Cortex of kidney (tissue), 1 donor: ENCODE measurements at places on chromosomes 2 and 18.

DNA sequence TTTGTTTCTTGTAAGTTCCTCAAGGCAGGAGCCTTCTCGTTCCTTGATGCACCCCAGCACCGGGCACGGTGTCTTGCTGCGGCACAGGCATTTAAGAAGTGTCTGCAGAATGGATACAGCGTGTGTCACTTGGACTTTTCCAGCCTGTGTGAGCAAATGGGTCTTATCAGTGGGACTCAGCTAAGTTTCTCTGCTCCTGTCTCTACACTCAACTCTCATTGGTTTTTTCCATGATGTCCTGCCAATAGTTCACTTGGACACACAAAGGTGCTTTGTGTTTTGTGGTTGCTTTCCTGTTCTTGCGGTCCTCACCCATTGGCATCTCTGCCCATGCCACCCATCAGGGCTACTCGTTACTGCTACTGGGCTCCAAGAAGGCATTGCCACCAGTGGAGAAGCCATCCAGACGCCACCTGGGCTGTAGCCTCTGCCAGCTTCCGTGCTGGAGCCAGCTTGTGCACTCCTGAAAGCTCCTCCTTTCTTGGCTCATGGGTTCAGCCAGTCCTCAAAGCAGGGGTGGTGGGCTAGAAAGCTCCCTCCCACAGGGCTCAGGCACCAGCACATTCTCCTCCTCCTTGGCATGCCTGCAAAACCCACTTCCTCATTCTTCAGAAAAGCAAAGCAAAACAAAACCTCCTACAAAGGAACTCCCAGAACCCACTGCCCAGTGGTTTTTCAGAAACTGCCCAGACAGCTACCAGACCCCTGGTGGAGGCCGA, 41.4 kb downstream of the IL1R2 start:
- DNase-seq, result no peak

DNA sequence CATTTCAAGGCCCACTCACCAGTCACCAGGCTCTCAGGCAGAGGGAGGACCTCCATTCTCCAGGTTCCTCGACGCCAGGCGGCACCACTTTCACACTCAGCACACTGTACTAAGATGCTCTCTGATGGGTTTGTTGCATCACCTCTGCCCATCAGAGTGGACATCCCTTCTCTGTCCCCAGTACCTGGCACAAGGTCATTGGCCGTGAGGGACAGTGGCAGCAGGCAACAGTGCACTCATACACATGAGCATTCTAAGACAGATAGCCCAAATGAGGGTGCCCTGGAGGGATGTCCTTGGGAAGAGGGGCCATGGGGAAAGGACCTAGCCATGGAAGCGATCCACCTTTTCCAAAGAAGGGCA, 3.0 kb upstream of the ADRA2B start:
- DNase-seq, result no peak

DNA sequence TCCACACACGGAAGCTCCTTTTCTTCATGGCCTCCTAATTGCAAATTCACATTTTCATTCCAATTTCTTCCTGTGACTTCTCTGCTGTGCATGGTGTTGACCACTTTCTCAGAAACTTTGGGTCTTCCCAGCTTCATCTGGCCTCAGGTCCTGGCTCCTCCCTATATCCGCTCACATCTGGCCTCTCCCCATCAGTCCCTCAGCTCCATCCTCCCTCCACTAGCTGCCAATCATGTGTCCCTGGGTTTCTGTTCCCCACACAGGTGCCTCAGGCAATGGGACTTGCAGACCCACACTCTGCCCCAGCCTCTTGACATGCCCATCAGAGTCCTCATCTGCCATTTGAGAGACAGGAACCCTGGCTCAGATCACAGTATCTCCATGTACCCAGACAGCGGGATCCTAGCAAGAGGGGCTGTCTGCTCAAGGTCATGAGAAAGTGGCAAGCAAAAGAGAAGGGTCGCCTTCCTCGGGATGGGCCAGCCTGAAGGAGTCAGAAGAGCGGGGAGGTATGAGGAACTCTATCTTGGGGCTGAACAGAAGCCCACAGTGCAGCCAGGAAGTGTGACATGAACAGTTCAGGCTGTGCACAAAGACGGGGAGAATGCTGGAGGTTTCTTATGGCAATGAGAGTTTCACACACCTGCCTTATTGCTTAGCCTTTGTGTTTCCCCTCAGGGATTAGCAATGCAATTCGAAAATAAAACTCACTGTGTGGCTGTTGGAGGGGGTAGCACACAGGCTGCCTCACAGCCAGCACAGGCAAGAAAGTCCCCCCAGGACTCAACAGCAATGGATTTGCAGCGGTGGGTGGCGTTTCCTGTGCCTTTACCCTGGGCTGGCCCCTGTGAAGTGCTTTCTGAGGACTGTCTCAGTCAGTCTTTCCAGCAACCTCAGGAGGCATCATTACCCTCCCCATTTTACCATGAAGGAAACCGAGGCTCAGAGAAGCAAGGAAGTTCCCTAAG, 69.5 kb downstream of the COPS8 start:
- no peak for DNase-seq

- DNase-seq, result no peak
These were observed 24.4 kb upstream of the TRPM8 start for GRCh38 chr2:233892793-233893192.

- DNase-seq, result no peak
These were observed 22.2 kb upstream of the TTC39C start for GRCh38 chr18:23992089-23992940.

DNA sequence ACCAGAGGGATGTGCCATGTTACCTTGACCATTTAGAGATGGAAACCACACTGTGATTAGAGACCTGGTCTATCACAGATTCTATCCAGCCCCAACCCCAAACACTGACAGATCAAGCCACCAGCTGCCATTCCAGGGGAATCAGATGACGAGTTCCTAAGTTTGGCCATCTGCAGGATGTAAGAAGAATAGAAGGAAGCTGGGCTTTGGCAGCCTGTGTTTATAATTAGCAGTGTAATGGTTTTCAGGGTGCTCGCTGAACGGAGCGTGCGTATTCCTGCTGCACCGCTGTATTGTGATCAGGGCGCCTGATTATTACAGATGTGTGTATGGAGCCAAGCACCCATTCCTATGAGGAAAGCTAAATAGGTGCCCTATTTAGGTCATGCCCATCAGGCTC, 138.1 kb downstream of the LRRC30 start:
- DNase-seq, result no peak

DNA sequence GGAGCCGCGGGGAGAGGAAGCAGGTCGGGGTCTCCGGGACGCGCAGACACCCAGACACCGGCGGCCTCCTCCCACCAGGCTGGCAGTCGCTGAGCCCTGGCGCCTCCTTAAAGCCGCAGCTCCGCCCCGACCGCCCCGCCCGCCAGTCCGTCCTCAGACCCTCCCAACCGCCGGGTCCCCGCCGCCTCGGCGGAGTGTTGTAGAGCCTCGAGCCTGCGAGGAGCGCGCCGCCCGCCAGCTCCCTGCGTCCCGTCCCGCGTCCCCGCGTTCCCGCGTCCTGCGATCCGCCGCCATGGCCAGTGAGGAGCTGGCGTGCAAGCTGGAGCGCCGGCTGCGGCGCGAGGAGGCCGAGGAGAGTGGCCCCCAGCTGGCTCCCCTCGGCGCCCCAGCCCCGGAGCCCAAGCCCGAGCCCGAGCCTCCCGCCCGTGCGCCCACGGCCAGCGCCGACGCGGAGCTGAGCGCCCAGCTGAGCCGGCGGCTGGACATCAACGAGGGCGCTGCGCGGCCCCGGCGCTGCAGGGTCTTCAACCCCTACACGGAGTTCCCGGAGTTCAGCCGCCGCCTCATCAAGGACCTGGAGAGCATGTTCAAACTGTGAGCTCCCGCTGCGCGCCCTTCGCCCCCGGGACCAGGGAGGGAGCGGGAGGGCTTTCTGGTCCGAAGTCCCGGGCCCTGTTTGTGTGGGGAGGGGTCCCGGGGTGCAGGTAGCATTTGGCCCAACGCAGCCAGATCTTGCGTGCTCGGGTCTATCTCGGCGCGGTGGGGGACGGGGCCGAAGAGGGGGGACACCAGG, at the start of gene EFHD1:
EFHD1 (plus strand) TSS at position 192 of the 793 bp plus-strand sequence; CDS start at position 293, 101 bp downstream.
- peak; percentile 55 for DNase-seq

DNA sequence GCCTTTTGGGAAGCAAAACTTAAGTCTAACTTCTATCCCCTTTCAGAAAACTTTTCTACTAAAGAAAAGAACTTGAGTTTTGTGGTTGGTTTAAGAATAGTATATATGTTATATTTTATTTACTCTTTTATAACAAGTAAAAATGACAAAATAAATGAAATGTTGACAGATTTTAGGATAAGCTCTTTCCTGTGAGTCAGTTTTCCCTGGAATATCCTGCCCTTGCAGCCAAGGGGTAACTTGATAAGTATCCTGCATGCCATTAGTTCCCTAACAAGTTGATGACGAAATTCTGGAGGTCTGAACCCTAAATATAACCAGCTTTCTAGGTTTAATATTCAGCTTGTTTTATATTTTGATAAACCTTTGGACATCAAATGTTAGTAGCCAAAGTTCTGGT, 7.3 kb upstream of the HTR2B start:
- DNase-seq, result no peak

DNA sequence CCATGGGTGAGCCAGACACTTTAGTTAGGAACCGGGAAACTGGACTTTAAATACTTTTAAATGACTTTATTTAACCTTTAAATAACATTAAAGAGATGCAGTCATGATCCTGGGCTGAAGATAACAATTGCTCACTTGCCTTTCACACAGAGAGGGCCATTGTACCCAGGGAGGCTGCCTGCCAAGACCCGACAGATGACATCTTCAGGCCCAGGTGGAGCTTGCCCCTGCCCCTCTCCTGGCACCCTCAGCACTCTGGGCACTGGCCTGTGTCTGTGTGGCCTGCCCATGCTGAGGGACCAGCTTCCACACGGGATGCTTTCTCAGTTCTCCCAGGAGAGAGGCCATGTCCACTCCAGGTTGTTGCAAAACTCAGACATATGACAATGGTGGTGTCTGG, 216.4 kb upstream of the MYT1L start:
- DNase-seq, result no peak

- no peak for DNase-seq
These were observed 92.1 kb downstream of the SLC4A3 start for GRCh38 chr2:219719521-219719920.

- DNase-seq, result no peak
These were observed 162.0 kb downstream of the SLC4A3 start for GRCh38 chr2:219789476-219789875.

GRCh38 chr2:45707661-45708060, 56.2 kb downstream of the PRKCE start:
- no peak for DNase-seq

DNA sequence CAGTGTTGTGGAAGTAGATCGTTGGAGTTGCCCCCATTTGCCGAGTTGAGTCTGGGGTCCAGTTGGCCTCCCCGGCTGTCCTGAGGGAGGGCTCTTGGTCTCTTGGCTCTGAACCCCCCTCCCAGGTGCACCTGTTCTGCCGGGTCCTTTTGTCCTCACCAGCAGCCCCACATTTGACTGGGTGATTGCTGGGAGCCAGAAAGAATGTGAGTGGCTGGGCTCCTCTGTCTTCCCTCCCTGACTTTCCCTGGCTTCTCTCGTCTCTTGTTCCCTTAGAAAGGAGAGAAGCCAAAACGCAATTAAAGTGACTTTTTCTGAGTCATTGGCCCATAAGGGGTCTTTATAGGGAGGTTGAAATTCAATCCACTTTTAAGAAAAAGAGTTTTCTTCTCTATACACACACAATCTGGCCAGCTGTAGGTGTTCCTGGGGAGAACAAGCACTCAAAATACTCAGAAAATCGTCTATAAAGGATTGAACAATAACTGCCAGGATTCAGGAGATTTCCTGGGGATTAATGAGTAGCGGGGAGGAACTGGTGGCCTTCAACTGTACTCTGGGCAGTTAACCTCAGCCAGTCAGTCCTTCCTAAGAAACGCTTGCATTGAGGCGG, 131.0 kb downstream of the TMEM182 start:
- no peak for DNase-seq

DNA sequence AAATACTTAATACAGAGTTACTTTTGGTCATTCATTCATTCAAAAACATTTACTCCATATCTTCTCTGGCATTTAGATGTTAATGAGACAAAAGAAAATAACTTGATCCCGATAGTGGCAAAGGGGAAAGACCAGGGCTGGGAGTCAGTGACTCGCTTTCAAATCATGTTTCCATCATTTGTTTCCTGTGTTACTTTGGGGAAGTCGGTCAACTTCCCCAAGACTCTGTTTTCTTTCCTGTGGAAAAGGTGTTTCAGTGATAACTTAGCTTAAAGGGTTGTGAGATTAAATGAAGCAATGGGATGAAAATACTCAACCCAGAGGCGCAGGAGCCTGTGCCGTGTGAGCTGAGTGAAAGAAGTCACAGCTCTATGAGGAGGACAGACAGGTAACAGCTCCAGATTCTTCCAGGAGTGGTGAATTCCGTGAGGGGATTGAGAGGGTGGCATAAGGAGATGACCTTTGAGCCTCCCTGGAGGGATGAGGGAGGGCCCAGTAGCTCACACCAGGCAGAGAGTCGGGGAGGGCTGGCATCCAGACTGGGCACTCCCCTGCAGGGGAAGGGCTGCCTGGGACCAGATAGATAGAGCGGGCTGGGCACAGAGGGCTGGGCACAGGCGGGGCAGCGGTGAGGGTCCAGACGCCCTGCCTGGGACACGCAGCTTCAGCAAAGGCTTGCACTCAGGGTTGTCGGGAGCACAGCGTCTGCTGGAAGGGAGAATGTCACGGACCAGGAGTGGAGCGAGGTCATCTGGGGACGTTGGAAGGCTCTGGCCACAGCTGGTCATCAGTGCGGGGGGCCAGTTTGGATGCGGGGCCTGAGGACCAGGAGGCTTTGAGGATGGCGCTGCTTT, 70.1 kb downstream of the TSHZ1 start:
- DNase-seq, result no peak

DNA sequence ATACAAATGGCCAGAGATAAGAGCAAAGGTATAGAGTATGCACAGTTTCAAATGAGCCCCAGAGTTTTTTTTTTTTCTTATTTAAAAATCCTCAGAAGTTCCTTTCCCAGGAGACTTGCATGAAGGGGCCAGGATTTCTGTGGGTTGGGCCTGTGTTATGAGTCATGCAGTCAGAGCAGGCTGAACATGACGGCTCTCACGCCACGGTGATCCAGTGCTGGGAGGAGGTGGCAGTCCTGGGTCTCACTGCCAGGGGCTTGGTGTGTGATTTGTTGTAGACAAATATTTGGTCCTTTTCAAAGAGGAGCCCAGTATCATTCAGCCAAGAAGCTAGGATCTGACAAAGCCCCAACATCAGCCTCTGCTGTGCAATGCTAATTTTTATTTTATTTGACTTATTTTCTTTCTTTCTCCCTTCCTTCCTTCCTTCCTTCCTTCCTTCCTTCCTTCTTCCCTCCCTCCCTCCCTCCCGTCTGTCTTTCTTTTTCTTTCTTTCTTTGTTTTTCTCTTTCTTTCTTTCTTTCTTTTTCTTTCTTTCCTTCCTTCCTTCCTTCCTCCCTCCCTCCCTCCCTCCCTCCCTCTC, 10.4 kb upstream of the KCNE4 start:
- no peak for DNase-seq

- DNase-seq, result no peak
These were observed 47.8 kb upstream of the REG3G start for GRCh38 chr2:78977661-78978145.

- no peak for DNase-seq
These were observed 57.5 kb downstream of the NDUFA10 start for GRCh38 chr2:239967553-239968036.

GRCh38 chr2:209973328-209973727, 29.1 kb upstream of the RPE start:
- DNase-seq, result no peak
